ENCODE measurements at places on chromosomes 2 and 18.
A peak's percentile ranks its signal among the peaks of the same experiment; 100 is the strongest.

DNA sequence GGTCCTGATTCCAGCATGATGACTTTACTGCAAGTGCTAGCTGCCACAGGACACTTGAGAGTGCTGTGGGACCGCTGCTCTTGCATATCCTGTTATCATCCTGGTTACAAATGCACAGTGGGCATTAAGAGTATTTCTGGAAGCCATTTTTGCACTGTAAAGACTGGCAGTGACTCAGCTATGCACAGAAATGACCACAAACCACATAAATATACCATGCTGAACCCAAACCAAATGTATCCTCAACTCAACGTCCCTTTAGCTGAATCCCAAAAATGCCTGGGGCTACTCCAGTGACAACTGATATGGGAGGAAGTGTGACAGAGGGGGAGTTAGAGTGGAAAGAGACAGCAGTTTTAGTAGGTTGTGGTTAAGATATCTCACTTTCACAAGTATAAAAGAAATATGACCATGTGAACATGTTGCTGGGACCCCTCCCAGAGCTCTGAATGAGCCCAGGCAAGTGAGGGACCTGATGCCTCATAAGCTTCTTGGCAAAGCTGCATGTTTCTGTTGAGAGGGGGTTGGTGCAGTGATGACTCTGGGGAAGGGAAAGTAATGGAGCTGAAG is 37.3 kb downstream of the RHBDD1 start:
- DNase-seq = peak; percentile 35

DNA sequence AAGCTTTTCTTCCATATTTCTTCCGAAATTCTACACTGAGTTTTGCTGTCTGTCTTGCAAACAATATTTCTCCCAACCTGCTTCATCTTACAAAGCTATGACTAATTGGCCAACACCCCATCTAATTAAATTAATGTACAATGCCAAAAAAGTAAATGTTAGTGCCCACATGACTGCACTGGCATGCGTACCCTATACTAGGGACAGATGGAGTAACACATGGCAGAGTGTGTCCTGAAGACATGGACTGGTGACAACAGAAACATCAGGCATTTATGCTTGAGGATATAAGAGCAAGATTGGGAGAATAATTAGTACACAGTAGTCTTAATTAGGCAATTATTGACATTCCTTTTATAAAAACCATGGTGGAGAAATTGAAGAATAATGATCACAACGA is 66.8 kb downstream of the MREG start:
- DNase-seq = no peak

DNA sequence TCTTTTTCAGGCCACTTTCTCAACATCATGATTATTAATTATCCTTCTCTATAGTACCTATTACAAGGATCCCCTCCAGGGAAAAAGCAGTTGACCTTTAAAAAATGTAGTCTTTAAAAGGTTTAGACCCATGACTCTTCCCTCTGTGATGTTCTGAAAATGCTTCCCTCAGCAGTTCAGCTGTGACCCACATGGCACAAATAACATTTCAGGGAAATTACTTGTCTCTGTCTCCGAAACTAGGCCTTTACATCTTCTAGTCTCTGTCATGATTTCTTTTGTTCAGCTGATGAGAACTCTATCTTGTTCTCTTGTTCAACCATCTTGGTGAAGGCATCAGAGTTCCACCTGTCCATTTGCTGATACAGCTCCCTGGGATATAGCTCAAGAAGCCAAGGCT is 28.3 kb downstream of the LGALSL start:
- no peak for DNase-seq

DNA sequence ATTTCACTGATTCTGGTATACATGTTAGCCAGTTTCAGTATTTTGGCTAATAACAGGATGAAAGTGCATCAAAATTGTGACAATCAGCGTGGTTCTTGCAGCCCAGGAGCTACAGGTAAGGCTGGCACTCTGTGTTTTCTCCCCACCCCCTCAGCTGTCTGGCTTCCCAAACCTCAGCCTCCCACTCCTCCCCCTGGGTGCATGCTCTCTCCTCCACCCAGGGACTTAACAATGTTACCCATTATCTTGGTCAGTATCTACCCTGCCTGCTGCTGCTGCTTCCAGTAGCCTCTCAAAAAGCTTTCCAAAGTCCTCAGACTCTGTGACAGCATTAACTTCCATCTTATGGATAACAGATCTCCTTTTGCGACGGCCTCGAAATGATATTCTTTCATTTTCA is 41.0 kb downstream of the TRABD2A start:
- no peak for DNase-seq

DNA sequence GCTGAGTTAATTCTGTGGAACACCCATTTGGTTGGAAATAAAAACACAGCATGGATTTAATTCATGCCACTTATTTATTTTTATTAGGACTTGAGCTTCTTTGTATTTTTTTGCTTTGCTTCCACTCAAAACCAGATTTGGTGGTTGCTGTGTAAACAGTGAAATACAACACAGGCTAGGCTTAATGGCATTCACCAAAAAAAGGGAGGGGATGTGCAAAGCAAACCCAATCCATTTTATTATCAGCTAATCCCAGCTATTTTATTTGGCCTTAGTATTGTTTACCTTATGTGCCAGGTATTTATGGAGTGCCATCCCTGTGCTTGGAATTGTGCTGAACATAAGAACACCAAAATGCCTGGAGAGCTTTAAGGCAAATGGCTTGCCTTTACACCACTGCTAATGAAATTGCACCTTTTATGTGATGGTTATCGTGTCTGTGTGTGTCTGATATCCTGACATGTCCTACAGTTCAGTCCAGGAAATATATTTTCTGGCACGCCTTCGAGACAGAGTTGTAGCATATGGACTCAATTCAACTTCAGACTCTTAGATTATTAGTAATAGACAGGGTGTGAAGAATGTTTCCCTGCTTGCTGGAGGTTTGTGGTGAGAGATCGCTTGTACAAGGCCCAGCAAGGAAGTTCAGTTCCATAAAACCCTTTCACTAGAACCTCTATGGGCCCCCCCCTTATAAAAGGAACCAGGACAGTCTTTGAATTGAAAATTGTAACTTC is 99.6 kb downstream of the PRPF40A start:
- no peak for DNase-seq

GRCh38 chr2:220014961-220015360 is 387.5 kb downstream of the SLC4A3 start:
- no peak for DNase-seq

DNA sequence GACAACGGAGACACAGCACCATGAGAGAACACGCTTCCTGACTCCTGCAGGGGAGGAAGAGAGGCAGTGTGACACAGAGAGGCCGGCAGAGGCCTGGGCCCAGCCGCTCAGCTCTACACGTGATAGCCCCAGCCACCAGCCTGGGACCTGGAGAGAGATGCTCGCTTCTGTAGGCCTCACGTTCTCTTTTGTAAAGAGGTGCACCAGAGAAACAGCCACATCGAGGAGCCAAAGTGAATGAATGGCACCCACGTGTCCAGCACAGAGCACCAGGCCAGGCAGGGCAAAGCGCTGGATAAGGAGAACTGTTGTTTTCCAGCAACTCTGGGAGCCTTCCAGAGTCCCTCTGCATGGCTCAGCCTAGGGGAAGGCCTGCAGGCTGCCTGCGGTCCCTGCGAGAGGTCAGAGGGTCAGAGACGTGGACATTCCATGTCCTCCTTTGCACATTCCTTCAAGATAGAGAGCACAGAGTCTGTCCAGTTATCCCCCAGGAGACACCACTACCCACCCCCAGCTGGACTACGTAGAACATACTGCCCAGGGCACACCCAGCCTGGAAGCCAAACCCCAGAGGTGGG is 14.2 kb downstream of the LIMS2 start:
- peak; percentile 16 for DNase-seq

- DNase-seq = peak; percentile 86
Observed at GRCh38 chr2:636641-637405, 40.4 kb downstream of the TMEM18 start.

GRCh38 chr2:200585730-200586643 is at the start of gene AOX1:
AOX1 (plus strand) TSS chr2:200586014; CDS start chr2:200586109, 95 bp downstream.
- DNase-seq = peak; percentile 75

- DNase-seq = peak; percentile 18
Observed at GRCh38 chr18:23159344-23159743, 24.1 kb downstream of the CABLES1 start.

DNA sequence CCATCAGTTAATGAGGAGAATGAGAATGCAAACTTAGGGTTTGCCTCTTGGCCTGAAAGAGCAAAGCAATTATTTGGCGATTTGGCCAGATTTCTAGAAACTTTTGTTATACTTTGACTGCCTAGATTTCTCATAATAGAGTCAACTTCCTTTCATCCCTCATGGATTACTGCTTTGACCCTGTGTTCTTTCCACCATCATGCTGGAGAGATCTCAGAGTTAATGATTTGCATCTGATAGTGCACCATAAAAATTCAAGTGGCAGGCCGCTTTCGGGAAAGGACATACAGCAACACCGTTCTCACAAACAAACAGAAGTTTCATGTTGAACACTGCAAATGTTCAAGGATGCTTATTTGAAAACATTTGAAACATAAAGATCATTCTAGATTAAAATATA is 143.7 kb upstream of the ZFP36L2 start:
- DNase-seq = no peak

GRCh38 chr18:57051657-57052044 is 95.2 kb upstream of the BOD1L2 start:
- no peak for DNase-seq

DNA sequence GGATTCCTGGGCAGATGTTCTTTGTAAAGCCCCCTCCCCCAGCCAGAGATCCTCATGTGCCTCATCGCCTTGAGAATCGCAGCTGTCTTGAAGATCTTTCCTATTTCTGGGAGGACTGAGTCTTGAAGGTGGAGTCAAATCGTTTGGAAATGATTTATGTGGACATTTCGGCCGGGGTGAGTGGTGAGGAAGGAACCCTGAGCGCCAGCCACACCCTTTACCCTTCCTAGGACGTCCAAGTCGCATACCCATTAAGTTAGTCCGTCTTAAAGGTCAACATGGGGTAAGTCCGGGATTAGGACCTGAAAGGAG is 84.9 kb upstream of the ZCCHC2 start:
- DNase-seq = no peak

GRCh38 chr2:30147715-30148610 is 1.2 kb downstream of the YPEL5 start:
- peak; percentile 86 for DNase-seq

DNA sequence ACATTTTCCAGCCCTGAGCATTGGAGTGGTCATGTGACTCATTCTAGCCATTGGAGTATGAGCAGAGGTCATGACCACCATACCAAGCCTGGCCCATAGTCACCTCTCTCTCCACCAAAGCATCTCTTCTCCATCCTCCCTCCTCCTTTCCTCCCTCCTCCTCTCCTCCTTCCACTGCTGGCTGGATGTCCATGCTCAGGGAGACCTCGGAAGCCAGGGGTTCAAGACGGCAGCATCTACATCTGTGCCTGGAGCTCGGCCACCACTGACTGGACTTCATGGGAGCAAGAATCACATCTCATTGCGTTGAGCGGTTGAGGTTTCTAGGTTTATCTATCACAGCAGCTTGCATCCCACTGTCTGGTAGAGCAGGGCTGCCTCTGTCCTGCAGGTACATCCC is 252.4 kb downstream of the NDUFA10 start:
- no peak for DNase-seq

DNA sequence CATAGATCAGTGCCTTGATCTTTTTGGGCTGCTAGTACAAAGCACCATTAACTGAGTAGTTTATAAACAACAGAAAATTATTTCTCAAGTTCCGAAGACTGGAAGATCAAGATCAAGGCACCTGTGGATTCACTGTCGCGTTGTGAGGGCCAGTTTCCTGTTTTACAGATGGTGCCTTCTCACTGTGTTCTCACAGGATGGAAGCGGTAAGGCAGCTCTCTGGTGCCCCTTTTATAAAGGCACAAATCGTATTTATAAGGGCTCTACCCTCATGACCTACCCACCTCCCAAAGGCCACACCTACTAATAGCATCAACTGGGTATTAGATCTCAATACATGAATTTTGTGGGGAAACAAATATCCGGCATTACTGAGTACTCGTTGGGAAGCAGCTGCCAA is 729.5 kb upstream of the SLC39A10 start:
- no peak for DNase-seq

DNA sequence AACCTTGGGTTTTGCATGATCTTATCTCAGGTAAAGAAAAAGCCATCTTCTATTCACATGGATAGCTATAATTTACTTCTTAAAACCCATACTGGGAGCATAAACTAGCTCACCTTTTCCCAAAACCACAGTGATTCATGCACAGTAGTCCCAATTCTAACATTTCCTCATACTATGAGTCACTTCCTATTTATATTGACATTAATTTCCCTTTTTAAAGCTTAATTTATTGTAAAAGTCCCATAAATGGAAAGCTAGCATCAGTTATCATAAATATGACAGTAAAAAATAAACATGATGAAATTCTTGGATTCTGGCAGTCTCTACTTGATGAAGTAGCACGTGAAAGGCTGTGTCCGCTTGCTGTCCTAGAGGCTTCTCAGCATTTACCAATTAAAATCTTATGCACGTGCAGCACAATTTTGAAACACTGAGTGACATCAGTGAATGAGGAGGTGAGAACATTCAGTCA is 180.1 kb downstream of the CDH2 start:
- no peak for DNase-seq

GRCh38 chr2:217086038-217086522 is 226.2 kb upstream of the TNP1 start:
- DNase-seq = no peak

GRCh38 chr2:157722580-157723234 is 94.0 kb upstream of the ACVR1C start:
- DNase-seq = no peak

- DNase-seq = no peak
Observed at GRCh38 chr2:239555571-239555905, 154.7 kb upstream of the HDAC4 start.

GRCh38 chr2:8152392-8153257 is 529.2 kb upstream of the ID2 start:
- DNase-seq = no peak

DNA sequence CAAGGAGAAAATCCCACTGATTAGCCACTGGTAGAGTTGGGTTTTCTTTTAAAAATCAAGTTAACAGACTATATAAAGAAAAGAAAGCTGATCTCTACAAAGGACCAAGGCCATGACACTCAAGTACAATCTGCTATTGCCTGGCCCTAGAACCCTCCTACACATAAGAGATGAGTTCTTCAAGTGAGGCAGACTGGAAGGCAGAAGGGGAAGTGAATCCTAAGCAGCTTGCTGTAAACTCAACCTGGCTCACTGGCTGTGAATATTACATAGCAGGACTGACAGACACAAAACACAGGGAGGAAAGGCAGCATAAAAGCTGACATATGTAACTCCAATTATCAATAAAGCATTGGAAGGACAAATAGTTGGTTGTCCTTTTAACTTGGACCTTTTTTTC is 65.4 kb downstream of the TRIP12 start:
- DNase-seq = no peak

- DNase-seq = no peak
Observed at GRCh38 chr2:21234464-21235120, 110.8 kb downstream of the TDRD15 start.

- no peak for DNase-seq
Observed at GRCh38 chr2:146879882-146880281, 964.9 kb upstream of the ACVR2A start.

- no peak for DNase-seq
Observed at GRCh38 chr2:182655750-182656149, 60.3 kb upstream of the DNAJC10 start.

DNA sequence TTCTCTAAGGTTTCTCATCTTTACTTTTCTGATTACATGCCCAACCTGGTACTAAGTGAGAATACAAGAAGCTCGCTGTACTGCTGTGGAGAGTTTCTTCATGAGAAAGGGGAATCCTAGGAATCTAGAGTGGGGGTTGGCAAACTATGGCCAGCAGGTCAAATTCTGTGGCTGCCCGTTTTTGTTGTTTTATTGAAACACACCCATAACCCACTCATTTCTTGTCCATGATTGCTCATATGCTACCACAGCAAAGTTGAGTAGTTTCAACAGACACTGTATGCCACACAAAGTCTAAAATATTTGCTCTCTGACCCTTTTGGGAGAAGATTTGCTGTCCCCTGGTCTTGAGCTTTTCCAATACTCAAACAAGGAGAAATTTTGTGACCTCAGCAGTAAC is 58.8 kb downstream of the C2orf74 start:
- DNase-seq = no peak

All from left hindlimb (tissue), 1 donor.